ENCODE measurements at places on chromosomes 7 and 10.
A peak's percentile ranks its signal among the peaks of the same experiment; 100 is the strongest.

- DNase-seq, result no peak
Measured at GRCh38 chr10:6068422-6068821, 6.3 kb upstream of the IL2RA start.

DNA sequence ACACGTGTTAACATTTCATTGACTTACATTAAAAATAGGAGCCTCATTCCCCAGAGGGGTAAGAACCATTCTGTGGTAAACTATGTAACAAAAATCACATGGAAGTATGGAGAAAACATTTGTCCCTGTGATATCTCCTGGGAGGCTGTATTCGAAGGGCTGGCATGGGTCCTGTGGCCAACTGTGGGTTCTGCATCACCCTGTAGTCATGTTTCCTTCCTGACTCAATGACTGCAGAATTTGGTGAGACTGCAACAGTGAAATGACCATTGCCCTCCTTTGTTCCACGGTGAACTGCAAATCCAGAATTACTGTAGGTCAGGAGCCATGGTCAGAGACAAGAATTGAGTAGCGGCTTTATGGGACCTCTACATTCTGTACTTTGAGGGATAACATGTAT lies 3.6 kb upstream of the ZEB1 start:
- no peak for DNase-seq

DNA sequence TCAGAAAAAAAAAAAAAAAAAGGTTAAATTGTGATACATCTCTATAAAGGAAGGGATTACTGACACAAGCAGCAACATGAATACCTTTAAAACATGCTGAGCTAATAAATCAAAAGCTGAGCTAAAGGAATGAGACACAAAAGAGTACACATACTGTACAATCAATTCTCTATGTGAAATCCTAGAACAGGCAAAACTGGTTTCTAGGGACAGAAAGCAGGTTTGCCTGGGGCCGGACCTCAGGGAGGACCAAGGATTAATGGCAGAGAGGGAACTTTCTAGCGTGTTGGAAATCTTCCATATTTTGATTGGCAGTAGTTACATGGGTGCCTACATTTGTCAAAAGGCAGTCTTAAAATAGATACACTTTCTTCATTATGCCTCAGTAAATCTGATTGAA lies 52.5 kb downstream of the KLRG2 start:
- DNase-seq, result no peak

- no peak for DNase-seq
Measured at GRCh38 chr10:44682507-44682906, 228.6 kb upstream of the TMEM72 start.

GRCh38 chr10:82162549-82163195 lies 287.7 kb downstream of the NRG3 start:
- DNase-seq, result no peak

DNA sequence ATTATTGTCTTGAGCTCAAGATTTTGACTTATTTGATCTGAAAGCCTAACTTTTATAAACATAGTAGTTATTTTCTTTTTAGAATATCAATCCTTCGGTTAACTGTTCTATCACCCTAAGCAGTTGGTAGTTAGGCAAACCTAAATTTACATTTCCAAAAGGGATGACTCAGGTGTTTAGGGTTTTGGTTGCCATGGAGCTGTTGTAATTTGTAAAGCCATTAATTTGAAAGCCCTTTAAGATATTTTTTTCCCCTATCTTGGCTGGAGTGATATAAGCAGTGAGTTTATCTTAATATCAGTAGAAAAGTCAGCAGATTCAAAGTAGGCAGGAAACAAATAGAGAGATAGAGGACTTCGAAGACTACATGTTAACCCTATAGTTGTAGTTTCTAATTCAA lies 1472.6 kb upstream of the CELF2 start:
- DNase-seq, result no peak

DNA sequence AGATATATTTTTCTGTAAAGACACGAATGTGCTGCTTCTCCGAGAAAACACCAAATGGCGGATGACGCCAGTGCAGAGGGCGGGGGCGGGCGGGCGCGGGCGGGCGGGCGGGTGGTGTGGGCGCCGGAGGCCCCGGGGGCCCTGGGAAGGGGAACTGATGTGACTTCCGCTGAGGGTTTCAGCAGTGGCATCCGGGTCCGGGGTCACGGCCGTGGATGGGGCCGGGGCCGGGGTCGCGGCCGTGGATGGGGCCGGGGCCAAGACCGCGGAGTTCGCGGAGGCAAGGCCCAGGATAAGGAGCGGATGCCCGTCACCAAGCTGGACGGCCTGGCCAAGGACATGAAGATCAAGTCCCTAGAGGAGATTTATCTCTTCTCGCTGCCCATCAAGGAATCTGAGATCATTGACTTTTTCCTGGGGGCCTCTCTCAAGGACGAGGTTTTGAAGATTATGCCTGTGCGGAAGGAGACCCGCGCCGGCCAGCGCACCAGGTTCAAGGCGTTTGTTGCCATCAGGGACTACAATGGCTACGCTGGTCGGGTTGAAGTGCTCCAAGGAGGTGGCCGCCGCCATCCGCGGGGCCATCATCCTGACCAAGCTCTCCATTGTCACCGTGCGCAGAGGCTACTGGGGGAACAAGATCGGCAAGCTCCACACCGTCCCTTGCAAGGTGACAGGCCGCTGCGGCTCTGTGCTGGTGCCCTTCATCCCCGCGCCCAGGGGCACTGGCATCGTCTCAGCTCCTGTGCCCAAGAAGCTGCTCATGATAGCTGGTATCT lies 20.3 kb upstream of the IGF2BP3 start:
- peak; percentile 61 for DNase-seq

DNA sequence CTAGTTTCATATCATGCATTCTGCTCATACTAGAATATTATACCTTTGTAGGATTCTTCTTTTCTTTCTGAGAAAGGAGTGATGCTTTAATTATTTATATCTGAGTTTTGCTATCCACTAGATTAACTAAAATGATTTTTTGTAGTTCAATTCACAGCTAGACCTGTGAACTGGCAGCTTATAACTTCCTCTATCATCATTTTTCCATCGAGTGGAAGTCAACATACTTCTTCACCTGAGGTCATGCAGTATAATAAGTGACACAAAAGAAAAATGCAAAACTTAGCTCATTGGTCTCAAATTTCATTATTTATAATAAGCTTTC lies 8.0 kb downstream of the LRRN3 start:
- no peak for DNase-seq

GRCh38 chr7:30019387-30019786 lies 7.1 kb downstream of the FKBP14 start:
- no peak for DNase-seq

DNA sequence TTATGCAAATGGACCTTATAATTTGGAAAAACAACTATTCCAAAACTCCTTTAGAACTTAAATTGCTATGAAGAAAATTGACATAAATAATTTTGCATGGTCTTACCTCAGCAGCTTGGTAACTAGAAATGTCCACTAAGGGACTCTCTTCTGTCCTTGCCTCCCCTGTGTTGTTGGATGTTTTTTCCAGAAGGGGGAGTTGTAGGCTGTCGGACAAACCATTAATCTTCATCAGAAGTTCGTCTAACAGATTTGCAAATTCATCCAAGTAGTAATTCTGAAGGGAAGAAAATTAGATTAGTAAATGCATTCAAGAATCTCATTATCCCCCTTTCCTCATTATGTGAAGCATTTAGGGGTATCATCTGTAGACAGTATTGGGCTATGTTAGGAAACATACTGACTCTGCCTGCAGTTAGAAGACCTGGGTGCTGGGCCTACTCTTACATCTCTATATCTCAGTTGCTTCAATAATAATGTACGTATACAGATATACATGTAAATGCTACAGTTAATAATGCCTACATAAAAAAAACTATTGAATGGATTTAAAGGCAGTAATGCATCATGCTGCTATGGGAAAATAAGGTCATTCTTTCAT lies 155.6 kb downstream of the PKD1L1 start:
- no peak for DNase-seq

GRCh38 chr10:30883116-30883515 lies 148.5 kb downstream of the ZNF438 start:
- no peak for DNase-seq

- peak; percentile 39 for DNase-seq
Measured at GRCh38 chr7:76069238-76069638, 21.3 kb downstream of the MDH2 start.

DNA sequence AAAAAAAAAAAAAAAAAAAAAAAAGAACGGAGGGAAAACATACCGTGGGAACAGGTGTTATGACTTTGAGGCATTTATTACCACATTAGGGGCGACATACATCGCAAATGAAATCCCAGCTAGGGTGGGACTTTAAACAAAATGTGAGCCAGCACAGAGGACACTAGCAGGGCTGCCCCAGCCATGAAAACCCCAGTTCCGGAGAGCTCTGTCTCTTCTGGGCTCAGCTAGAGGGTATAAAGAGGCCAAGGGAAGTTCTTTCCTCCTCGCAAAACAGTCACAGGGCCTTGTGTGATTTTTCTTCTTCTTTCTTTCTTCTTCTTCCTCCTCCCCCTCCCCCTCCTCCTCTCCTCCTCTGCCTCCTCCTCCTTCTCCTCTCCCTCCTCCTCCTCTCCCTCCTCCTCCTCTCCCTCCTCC lies 59.9 kb upstream of the ECHDC3 start:
- DNase-seq, result no peak

- no peak for DNase-seq
Measured at GRCh38 chr10:126508535-126509040, 120.3 kb upstream of the ADAM12 start.

GRCh38 chr10:100745882-100746783 lies 751 bp downstream of the PAX2 start:
- DNase-seq, result no peak

DNA sequence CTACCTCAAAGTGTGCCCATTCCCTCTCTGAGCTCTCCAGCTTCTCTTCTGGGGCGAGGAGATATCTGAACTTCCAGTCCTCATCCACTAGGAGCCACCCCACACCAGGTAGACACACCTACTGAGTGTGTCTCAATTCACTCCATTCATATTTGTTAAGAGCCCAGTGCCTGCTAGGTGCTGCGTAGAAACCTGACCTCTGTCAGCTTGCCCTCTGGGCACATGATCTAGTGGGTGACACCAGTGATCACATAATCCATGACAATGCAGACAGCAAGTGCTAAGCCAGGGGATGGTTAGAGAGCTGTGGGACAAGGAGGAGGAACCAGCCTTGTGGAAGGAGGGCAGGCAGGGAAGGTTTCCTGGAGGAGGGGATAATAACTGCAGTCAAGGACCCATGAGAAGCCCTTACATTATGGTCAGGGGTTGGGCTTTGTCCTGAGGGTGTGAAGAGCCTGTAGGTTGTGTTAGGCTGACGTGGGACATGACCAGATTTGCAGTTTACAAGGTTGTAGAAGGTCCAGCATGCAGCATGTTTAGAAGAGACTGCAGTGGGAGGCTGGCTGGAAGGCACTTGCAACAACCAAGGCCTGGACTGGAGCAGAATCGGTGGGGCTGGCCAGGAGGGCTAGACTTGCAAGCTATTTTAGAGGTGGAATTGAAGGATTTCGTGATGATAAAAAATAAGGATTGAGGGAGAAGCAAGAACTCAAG lies 81.8 kb downstream of the COL13A1 start:
- DNase-seq, result peak; percentile 11

GRCh38 chr7:138776166-138776833 lies 21.5 kb upstream of the TMEM213 start:
- no peak for DNase-seq

- no peak for DNase-seq
Measured at GRCh38 chr7:7851381-7851780, 117.2 kb upstream of the GLCCI1 start.

GRCh38 chr10:83127942-83128575 lies 1011.2 kb upstream of the GHITM start:
- no peak for DNase-seq

- no peak for DNase-seq
Measured at GRCh38 chr10:33623669-33624068, 289.2 kb upstream of the NRP1 start.

DNA sequence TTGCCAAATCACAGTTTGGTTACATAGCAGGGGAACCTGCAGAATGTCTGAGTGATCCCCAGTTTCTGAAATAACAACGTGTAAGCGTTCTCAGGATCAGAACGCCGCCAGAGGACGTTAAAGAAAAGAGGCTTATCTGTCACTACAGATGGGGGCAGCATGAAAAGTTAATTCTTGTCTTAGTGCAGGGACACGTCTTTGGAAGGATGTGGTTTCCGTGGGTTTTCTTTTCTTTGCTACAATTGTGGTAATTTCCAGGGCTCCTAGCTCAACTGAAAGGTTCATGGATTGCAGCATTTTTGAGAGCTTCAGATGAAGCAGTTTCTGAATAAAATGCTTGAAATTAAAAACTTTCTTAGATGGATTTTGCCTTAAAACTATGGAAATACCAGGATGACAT lies 106.6 kb downstream of the PRKCQ start:
- peak; percentile 63 for DNase-seq

Measured in K562 (cell line).